ENCODE measurements at places on chromosomes 6 and 20. TPM values are rescaled to one million over a fixed set of nuclear protein-coding genes. Genes with fewer than 3 reads are reported as not detected.

SLC23A2 gene
- 34.5 TPM for total RNA-seq

SIRPB1 gene
- 0.18 TPM for total RNA-seq

CLPSL1 gene
- total RNA-seq, result not detected

FAM83D gene
- total RNA-seq, result 21.8 TPM

GLP1R gene
- not detected for total RNA-seq

SCRT2 gene
- not detected for total RNA-seq

C20orf141 gene
- not detected for total RNA-seq

KCNG1 gene
- total RNA-seq, result not detected

GCNT2 gene
- 15.1 TPM for total RNA-seq

PDSS2 gene
- total RNA-seq, result 7.4 TPM

- no peak overlapping the region for H3K27ac ChIP-seq
- H3K27me3 ChIP-seq, result no peaks in the 10 kb centered on the region
- no peak for DNase-seq
- no peaks in the 10 kb centered on the region for H3K4me1 ChIP-seq
- no peak overlapping the region for H3K4me3 ChIP-seq
Observed at GRCh38 chr20:36827541-36828279, 48.2 kb upstream of the TLDC2 start.
